ENCODE measurements at places on chromosomes 6 and 20.

- DNase-seq = no peak
Observed at GRCh38 chr6:88490195-88490907, 324.2 kb upstream of the CNR1 start.

DNA sequence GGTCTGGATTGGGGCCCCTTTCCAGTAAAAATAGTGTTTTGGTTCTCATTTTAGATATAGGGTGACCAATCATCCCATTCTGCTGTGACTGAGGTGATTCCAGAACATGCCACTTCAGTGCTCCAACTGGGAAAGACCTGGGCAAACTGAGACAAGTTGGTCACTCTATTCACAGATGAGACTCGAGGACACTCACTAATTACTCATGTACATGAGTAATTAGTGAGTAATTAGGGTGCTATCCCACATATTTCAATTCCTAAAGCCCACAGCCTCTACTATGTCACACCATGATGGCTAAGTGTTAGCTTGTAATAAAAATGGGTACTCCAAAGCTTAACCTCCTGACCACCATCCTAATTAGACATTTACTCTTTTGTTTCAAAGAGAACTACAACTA is 86.0 kb downstream of the CBLN4 start:
- no peak for DNase-seq

GRCh38 chr6:53840027-53840426 is 45.2 kb downstream of the LRRC1 start:
- DNase-seq = no peak

DNA sequence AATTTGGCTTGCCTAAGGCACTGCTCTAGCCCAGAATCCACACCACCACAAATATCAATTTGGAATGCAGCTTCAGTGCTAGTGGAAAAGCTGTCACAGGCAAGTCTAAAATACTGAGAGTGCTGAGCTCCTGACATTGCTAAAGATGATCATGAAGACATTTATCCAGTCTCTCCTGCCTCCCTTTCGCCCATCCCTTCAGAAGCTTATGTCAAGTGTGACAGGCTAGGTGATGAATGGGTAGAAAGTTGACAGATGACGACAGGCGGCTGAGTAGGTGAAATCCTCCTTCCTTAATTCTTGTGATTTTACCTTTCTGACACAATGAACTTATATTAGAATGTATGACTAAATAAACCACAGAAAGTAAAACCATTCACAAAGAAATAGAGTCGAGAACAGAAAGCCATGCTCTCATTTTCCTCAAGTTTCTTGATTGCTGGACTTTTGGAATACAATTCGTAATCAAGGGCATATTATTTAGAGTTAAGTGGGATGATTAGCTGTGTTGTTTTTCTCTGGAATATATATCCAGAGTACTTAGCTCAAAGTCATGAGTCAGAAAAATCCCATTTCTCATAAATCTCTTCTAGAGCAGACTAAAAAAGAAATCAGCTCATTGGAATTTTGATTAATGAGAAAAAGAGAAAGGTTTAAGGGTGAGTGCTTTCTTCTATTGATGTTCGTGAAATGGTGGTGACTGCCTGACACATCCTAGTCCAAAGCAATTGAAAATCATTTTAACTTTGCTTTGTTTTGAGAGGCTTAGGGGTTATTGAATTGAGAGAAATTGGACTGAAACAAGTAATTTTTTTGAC is 1228.2 kb upstream of the CITED2 start:
- DNase-seq = no peak

DNA sequence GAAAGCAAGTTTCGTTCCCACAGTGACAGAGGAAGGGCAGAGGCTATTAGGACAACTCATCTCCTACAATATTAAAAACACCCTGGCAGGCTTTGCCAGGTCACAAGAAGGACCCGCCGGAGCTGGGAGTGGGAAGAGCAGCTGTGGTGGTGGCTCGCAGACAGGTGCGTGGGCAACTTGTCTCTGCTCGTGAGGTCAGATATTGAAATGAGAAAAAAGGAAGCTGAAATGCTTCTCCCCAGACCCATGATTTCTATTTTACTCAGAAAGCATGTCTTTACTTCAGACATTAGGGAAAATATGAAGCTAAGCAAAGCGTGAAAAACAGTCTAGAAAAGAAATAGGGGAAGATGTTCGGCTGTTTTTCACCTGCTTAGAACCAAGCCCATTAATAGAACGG is 166.3 kb upstream of the EEF1E1 start:
- no peak for DNase-seq

GRCh38 chr6:39409889-39410288 is 87.4 kb upstream of the KCNK16 start:
- no peak for DNase-seq

DNA sequence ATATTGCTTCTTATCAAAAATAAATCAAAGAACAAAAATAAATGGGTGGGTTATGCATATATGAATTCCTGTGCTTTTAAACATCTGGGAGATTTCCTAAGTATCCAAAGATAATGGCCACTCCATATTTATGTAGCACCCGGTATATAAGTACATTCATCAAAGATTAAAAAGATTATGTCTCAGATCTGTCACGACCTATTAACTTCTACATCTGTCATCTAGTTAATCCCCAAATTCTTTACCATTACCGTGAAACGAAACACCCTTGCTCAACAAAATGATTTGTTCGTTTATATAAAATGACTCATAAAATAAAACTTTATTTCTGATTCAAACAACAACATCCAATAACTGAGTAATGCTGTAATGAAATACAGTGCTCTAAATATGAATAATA is 64.8 kb upstream of the FOXQ1 start:
- no peak for DNase-seq

DNA sequence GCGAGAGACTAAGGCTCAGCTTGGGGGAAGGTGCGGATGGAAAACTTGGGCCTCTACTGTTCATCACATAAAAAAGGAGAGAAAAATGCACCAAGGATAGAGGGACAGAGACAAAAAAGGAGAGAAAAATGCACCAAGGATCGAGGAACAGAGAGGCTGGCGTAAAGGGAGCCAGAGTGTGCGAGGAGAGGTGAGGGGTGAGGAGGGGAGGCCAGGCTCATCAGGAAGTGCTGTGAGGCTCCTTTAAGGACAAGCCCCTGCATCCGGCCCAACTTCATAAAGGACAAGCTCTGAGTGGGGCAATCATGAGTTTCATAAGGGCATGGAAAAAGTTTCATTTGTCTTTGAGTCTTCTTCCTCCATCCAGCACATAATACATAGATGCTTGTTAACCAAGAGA is 117.2 kb upstream of the NXT1 start:
- DNase-seq = no peak

GRCh38 chr6:164130151-164130550 is 715.6 kb downstream of the QKI start:
- DNase-seq = no peak

DNA sequence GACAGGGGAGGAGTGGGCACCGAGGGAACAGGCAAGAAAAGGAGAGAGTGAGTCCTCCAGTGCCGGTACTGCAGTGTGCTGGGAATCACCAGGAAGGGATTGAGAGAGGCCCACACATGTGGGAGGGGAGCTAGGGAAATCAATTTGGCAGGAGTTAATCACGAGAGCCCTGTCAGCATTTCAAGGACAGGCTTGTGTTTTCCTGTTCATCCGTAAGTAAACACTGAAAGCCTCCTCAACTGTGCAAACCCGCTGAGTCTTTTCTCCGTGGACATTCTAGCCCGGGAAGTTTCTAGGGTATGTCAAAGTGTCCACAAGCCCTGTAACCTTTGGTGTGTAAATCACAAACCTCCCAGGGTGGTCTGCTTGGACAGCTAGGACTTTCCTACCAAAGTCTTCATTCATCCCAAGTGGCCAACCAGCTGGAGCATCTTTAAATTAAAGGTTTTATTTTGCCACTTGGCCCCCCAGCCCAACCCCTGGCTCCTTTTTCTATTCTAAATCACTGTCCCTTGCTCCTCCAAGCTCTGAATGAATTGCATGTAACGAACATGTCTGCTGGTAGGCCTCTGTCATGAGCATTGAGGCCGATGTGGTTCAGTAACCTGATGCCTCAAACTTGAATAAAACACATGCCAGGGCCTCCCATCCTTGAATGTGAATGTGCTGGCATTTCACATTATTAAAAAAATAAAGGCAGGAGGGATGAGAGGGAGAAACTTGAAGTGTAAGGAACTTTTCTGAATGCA is 149.1 kb downstream of the ZNF217 start:
- DNase-seq = no peak

Data from stimulated activated CD4-positive, alpha-beta T cell treated with anti-CD3 and anti-CD28 coated beads, Interleukin-4, amount 100 ng/mL, for 48 hours (primary cell).